ENCODE measurements at places on chromosomes 5 and 9.

GRCh38 chr5:149283626-149284480, 12.2 kb downstream of the AFAP1L1 start:
- DNase-seq: no peak

GRCh38 chr5:75567710-75568109, 43.5 kb upstream of the ANKDD1B start:
- peak; percentile 48 for DNase-seq

DNA sequence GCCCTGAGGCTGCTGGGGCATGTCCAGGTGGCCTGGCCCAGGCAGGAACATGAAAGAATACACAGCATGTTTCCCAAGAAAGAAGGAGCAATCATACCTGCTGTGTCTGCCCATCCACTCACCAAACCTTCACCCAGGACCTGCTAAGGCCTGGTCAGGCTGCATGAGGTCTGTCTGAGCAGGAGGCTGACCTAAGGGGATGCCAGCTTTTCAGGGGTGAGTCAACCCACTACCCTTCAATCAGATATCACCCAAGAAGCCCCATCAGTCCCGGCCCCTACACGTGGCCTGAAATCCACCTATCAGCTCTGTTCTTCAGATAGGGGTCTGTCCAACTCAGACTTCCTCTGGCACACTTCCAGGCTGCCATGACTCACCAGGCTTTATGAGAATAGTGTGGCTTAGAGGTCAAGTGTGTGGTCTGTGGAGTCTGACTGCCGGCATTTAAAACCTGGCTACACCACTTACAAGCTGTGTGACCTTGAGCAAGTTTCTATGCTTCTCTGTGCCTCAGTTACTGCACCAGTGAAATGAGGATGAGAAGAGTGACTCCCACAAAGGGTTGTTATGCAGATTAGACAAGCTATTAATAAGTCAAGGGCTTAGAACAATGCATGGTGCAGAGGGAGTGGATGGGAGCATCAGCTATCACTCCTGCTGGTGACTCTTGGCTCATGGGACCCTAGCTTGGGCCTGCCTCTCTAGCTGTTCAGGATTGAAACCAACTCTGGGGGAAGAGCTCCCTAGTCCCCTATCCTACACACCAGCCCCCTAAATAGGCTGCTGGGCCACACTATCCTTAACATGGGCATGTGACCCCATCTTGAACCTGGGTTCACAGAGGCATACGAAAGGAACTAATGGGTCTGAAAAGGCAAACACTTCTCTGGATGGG, 130.3 kb downstream of the PAX5 start:
- DNase-seq: peak; percentile 48

DNA sequence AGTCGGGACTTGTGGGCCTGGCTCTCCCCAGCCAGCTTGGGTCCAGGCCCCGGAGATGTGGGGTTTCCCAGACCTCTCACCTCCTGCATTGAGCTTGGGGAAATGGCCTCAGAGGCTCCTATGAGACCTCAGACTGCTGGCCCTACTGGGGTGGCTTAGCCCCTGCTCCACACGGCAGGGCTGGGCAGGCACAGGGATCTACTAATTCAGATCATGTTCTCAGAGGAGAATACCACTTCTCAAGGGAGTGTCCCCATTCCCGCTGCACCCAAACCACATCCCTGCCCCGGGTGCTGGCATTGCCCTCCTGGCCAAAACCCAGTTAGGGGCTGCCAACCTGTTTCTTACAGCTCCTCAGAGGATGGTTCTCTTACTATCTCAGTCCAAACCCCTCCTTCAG, 82.1 kb upstream of the LMX1B start:
- DNase-seq: no peak

DNA sequence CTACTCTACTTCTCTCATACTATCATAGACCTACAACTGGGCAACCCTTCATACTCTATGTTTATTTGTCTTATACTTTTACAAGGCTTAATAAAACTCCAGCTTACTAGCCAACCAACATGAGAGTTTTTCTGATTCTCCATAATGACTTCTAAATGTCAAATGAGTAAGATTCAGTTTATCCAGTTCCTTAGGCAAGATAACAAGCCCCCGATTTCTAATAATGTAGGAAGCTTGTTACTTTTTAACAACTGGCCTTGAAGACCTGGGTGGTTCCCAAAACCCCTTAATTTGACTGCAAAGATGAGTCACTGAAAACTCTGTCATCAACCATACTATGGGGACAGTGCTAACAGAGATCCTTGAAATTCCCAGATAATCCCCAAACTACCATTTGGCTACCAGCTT, 294.6 kb upstream of the ACTBL2 start:
- no peak for DNase-seq

- no peak for DNase-seq
These were observed 18.7 kb upstream of the SPATA31E1 start for GRCh38 chr9:87863882-87864465.

DNA sequence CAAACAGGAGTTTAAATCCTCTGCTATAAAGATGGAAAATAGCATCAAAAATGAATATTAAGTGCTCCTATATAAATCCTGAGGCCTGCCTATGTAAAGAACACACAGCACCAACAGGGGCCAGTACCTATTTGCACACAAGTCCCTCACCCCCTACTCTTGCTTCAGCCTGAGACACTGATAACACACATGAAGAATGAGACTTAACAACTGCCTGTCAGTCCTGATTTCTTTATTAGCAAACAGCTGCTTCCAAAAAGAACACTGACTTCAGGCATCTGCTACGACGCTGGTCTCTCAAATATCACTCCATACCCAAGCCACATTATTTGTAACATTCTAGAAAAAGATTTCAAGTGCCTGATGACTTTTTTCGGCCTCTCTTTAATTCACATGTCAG, 55.5 kb downstream of the MYO10 start:
- no peak for DNase-seq

DNA sequence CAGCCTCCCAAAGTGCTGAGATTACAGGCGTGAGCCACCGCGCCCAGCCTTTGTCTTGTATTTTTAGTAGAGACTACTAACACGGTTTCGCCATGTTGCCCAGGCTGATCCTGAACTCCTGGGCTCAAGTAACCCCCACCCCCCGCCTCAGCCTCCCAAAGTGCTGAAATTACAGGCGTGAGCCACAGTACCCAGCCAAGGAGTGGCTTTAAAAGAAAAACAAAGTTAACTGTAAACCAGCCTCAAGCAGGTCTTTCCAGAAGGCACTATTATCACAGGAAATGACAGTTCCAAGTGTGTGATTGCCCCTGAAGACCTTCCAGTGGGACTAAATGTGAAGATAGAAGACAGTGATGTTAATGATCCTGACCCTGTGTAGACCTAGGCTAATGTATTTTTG, 31.1 kb downstream of the SIL1 start:
- no peak for DNase-seq

DNA sequence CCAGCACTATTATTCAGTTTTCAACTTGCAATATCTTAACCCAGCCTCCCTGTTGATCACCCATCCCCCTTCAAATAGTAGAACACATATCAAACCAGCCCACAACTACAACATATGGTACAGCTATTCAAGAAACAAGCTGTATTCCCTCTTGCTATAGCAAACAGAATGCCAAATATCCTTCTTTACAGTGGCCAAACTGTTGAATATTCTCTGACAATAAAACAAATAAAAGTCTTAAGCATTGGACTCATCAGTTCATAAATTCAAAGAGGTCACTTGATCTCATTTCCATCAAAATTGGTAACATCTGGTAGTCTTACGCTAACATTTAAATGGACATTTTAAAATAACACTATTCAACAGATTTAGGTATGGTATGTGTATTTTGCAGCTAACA, 350.8 kb downstream of the EFNA5 start:
- DNase-seq: no peak

- DNase-seq: no peak
These were observed 41.2 kb downstream of the ERP44 start for GRCh38 chr9:100057624-100058023.

DNA sequence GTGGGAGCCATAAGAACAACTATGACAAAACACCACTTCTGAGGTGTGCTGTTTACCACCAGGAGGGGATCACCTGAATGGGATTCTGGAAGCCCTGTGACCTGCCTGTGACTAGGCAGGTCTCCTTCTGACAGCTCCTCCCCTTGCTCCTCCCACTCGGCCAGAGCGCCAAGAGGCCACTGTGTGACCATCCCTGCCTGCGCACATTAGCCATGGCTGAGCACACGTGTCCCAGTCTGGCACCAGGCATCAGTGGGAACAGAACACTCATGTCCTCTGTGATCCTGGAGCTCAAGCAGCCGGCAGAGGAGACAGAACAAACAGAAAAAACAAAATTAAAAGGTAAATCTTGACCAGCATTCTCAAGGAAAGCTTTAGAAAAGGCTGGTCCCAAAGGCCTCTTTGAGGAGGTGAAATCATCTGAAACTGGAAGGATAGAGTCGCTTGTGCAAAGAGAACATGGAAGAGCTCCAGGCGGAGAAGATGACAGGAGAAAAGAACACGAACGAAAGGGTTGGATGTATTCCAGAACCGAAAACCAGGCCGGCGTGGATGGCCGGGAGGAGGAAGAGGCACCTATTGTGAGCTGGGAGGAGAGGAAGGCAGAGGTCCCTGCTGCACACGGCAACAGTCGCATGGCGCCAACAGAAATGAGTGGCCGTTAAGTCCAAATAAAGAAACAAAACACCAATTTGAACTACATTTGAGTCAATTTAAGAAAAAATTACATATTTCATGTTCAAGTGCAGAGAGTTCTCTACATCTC, 5.1 kb downstream of the MED10 start:
- no peak for DNase-seq

- DNase-seq: no peak
These were observed 17.0 kb upstream of the ZFR start for GRCh38 chr5:32461441-32462120.

GRCh38 chr9:89477811-89478630, 19.9 kb downstream of the SEMA4D start:
- DNase-seq: no peak

DNA sequence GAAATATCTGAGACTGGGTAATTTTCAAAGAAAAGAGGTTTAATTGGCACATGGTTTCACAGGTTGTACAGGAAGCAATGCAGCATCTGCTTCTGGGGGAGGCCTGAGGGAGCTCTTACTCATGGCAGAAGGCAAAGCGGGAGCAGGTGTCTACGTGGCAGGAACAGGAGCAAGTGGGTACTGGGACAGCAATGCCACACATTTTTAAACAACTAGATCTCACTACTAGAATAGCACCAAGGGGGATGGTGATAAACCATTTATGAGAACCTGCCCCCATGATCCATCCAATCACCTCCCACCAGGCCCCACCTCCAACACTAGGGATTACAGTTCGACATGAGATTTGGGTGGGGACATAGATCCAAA, 47.6 kb upstream of the HOMER1 start:
- no peak for DNase-seq

DNA sequence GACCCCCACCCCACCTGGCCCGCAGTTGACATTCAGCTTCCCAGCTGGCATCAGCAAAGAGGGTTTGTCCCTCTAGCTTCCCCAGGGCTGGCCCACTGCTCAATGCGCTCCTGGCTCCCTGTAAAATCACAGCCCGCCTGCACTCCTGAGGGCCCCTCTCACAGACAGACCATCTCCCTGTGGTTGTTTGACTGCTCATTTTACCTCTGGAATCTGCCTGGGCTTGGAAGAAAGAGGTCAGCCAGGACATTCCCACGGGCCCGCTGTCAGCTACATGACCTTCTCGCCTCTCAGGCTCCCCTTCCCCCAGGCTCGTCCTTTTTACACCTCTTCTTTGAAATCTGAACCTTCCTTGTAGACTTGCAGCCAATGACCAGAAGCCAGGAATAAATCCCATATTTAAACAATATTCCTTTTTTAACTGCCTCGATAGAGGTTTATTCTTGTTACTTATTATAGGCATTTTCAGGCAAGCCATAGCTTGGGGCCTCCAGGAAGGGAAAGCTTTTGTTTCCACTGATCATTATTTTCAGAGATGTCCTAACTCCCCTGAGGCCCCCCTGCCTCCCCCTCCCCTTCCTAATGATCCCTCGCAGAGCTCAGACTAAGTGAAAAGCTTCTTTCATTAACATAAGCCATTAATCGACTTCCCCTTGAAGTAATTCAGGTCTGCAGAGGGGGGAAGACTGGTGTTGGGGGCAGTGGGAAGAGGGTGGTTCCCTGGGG, 76.3 kb upstream of the IQGAP2 start:
- DNase-seq: no peak

- DNase-seq: no peak
These were observed 16.7 kb upstream of the AKNA start for GRCh38 chr9:114404531-114404930.

DNA sequence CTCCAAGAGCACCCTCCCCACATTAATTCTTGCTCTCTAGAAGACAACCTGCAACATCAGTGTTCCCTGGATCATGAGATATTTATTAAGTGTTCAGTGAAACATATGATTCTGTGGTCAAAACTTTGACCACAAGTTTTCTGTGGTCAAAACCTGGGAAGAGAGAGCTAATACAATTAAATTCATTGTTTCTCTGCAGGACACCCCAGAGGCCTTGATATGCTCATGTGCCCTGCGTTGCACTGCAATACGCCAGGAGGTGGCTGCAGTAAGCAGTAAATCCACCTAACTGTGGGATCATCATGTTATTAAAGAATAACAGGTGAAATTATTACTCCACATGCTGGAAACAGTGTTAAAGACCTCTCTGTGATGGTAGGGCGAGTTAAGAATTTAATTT, 109.3 kb upstream of the SPDL1 start:
- DNase-seq: no peak

DNA sequence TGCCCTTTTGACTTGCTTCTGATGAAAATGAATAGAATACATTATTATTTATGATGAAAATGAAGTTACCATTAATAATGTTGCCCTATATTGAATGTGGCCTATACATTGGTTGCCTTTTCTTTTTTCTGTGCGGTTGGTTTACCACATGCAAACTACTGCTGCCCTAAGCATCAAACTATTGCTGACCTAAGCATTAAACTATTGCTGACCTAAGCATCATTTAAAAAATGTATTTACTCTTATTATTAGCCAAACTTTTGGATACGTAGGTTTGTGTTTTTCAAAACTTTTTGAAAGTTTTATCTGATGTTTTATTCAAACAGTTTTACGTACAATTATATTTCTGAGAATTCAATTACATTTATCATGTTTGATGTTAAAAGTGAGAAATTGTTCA, 76.0 kb upstream of the CDH10 start:
- DNase-seq: no peak

DNA sequence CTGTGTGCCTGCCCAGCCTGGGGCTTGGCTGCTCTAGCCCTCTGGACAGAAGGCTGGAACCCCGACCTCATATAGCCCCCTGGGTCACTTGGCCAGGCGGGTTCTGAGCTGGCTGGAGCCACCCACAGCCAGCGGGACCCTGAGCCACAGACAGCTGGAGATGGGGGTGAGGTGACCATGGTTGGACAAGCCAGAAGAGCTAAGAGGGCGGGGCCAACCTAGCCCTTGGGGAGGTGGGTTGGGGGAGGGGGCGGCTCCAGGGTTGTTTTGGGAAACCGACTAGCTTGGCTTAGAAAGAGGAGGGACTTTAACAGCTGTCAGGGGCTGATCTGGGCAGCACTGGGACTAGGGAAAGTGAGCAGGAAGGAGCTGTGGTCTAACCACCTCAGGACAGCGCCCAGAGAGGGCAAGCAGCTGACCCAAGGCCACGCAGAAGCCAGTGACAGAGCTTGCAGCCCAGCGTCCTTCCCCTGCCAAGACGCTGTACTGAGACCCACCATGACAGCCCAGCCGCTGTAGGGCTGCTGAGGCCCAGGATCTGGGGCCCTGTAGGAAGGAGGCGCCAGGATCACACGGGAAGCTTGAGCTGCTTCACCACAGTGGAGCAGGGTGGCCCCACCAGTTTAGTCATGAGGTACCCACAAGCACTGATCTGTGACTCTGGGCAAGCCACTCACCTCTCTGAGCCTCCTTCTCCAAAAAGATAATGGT, 2.2 kb downstream of the AIF1L start:
- no peak for DNase-seq

- no peak for DNase-seq
These were observed 215.1 kb downstream of the C9orf50 start for GRCh38 chr9:129405827-129406213.

All from GM12878 (cell line).